ENCODE measurements at places on chromosomes 6 and 20.

DNA sequence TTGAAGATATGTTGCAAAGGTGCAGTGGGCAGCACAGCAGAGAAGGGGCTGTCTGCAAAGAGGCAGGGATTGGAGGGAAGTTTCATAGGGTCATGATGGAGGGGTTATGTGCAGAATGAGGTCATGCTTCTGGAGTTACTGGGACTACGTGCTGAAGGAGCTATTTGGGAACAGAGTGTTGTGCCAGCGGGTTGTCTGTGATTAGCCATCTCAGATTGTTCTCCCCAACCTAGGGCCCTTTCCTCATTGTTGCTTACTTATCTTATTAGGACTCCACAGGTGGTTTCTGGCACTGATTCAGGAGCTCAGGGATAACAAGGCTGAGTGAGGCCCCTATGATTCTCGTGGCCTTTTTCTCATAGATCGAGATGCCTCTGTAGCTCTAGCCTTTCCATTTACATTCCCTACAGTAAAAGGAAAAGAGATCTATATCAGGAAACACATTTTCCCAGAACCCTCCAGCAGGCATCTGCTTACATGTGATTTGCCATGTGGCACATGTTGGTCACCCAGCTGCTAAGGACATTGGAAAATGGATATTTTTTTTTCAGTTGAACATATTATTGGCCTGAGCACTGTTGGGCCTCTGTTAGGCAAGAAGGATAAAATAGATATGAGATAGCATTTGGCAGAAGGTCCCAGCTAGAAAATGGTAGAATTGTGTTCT is 429.6 kb upstream of the PLCB4 start:
- DNase-seq: no peak

DNA sequence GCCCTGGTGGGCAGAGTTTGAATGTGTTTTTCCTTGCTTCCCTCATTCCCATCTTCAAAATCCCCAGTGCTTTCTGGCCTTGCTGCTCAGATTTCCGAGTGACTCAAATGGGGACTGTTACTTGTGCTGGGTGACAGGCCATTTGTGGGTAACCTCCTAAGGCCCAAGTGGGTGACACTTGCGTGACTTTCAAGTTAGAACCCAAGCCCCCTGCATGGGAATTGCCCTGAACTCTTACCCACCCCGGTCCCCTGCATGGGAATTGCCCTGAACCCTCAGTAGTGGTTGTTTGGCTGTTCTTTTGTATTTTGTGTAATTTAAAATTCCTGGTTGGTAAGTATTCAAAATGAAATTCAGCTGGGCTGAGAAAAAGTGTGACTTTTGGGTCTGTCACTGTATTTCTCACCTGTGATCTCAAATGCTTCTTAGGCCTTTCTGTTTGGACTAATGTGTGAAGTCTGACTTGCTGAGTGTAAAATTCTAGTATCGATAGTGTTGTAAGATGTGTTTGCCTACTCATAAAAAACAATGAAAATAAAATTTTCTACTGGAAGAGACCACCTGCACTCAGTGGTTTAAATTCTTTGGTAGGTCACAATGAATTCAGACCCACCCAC is 12.4 kb upstream of the RBM38 start:
- DNase-seq: no peak

- no peak for DNase-seq
These were observed 34.5 kb upstream of the PCMTD2 start for GRCh38 chr20:64220891-64221527.

DNA sequence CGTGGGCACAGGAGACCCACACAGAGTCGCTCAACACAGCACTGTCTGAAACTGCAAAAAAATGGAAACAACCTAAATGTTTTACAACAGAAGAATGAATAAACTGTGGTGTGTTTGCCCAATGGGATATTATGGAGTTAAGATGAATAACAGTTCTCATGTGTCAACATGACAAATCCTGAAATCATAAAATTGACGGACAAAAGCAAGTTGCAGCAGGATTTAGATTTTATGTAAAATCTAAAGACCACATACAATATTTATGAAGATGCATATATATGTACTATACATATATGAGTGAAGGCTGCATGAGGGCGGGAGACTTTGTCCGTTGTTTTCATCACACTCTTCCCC is 79.7 kb downstream of the GRM4 start:
- no peak for DNase-seq

GRCh38 chr20:57283860-57284259 is 17.4 kb upstream of the BMP7 start:
- no peak for DNase-seq

GRCh38 chr6:33313709-33314514 is at the start of gene TAPBP:
TAPBP (minus strand) TSS chr6:33314078; CDS start chr6:33314041, 37 bp downstream.
- DNase-seq: peak; percentile 85

GRCh38 chr6:10414756-10415616 is at the start of gene TFAP2A:
TFAP2A (minus strand) TSS chr6:10415074; CDS start chr6:10414991, 83 bp downstream.
- no peak for DNase-seq

- no peak for DNase-seq
These were observed 225.3 kb downstream of the KHDC1L start for GRCh38 chr6:72999995-73000394.

DNA sequence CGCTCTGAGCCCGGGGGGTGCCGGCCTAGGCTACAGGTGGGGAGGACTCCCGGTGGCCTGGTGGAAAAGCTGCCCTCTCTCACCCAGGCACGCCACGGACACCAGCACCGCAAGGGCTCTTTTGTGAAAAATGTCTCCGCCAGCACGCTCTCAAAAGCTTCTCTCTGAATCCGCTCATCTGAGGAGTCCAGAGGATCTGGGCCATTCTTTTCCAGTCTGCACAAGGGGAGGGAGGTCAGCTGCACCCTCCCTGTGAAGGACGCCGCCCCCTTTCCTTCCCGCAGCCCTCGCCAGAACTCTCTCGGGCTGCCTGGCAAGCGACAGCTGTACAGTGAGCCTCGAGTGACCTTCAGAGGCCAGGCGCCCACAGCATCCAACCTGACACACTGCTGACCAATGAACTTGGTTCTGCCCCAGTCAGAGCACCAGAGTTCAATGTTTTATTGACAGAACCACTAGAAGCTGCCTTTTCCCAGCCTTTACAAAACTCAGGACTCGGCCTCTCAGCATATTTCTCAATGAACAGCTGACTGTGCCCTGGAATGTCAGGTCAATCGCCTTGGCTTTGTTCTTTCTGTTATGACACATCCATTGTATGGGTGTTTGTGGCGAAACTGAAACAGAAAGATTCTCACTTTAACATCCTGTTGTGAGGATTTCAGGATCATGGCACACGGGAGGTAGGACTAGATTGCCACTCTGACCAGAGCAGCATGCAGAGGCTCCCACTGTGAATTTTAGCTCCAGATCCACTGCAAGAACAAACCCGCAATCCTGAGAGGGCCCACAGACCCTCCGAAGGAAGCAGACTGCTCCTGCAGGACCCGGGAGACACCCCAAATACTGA is 26.7 kb downstream of the SERPINB9 start:
- no peak for DNase-seq

DNA sequence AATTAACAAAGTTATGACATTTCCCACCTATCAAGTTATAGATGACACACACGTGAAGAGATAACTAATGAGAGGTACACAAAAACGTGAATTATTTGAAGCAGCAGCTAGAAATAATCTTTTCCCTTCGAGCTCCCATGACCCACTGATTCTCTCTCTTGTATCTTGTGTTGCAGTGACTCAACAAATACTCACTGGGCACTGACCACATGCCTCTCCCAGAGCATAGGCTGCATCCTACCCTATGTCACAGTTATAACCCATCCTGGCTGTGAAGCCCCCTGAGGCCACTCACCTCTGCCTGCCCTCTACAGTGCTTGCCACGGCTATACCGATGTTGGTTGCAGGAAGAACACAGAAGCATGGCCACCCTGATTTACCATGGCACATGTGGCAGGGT is 91.8 kb downstream of the INSM1 start:
- DNase-seq: no peak

- DNase-seq: no peak
These were observed 30.1 kb downstream of the OR2B6 start for GRCh38 chr6:27986928-27987725.

- no peak for DNase-seq
These were observed 71.5 kb upstream of the HDAC2 start for GRCh38 chr6:114042267-114043016.

- no peak for DNase-seq
These were observed 36.6 kb upstream of the FAM50B start for GRCh38 chr6:3812596-3812995.

DNA sequence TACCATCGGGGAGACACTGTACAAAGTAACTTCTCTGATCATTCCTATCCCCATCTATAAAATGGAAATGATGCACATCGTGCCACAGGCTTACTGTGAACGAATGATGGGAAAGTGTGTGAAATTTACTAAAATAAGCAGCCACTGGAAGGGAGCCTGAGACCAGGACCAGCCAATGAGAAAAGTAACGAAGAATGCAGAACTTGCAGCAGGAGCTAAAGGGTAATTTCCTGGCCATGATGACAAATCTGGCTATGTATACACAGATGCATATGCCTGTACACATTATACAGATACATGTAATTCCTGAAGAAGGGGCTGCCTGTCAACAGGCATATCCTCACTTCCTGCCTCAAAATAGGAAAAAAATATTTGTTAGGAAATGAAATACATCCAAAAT is 47.4 kb downstream of the GMDS start:
- no peak for DNase-seq

DNA sequence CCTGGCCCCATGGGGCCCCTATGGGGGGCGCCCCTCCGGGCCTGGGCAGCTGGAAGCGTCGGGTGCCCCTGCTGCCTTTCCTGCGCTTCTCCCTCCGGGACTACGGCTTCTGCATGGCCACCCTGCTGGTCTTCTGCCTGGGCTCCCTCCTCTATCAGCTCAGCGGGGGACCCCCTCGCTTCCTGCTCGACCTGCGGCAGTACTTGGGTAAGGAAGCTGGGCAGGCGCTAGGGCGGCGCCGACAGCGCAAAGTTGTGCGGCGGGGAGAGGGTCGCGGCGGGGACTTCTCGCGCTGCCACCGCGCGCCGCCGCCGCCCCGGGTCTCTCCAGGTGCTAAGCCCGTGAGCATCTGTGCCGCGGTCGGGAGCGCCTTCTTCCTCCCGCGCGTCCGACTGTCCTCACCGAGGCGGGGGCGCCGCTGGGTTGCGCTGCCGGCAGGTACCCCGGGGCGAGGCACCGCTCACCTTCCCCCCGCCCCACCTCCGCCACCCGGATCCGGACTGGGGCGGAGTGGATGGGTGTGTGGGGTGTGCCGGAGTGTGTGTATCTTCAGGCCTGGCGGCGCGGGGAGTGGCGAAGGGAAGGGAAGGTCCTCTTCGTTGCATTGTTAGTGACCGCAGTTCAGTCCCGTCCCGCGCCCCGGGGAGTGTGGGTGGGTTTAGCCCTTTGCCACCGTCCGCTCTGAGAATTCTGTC is 788 bp downstream of the UST start:
- peak; percentile 59 for DNase-seq

DNA sequence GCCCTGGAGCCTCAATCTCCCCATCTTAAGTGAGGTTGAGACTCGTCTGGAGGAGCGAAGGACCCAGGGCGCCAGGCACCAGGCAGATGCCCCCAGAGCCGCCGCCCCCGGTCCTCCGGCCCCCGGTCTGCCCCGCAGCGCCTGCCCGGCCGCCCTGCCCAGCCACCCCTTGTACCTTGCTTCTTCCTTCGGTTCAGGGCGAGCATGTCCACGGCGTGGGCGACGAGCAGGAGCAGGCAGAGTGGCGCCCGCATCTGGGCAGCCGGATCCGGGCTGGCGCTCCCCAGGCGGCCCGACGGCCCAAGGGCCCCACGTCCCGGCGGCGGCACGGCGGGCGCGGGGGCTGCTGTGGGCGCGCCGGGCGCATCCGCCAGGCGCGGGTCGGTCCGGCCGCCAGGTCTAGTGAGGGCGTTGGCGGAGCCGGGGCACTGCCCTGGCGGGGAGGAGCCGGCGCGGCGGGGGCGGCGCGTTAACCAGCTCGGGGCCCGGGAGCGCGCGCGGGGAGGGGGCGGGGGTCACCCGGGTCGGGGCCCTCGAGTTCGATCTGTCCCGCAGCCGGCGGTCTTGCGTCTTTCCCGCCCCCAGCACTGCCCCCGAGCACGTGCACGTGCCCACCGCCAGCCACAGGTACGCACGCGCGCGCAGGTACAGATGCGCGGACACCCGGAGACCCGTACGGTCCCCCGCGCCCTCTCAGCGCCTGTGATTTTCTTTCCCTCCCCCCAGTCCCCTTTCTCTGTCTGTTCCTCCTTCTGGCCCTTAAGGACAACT is at the start of gene RSPO4:
Gene RSPO4 (minus strand): TSS at position 401 of the 771 bp plus-strand sequence. CDS start 147 bp downstream, at position 254.
- DNase-seq: no peak

GRCh38 chr6:71544028-71544427 is 255.4 kb downstream of the OGFRL1 start:
- no peak for DNase-seq

- peak; percentile 86 for DNase-seq
These were observed 57.9 kb upstream of the MAP7 start for GRCh38 chr6:136607932-136608772.

- DNase-seq: no peak
These were observed 15.3 kb downstream of the PPARD start for GRCh38 chr6:35357677-35358076.

DNA sequence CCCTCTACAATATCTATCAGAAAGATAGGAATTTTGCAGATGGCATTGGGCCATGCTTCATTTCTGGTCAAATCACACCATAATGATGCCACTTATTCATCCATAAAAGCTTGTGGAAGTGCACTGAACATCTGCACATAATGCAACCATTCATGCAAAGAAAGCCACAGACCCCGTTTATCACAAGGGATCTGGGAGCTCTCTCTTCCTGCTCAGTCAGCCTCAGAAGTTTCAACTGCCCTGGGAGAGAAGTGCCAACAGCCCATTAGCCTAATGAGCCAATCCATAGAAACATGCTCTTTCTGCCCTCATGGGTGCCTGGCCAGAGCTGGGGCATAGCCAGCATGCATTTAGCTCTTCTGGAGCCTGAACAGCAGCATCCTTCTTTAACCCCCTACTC is 85.8 kb downstream of the SLC35F1 start:
- no peak for DNase-seq

- DNase-seq: peak; percentile 81
These were observed at the start of gene EHMT2 for GRCh38 chr6:31897612-31898382. EHMT2 (minus strand) TSS chr6:31897698; CDS start chr6:31897677, 21 bp downstream.

- DNase-seq: no peak
These were observed 397.1 kb downstream of the ARHGAP18 start for GRCh38 chr6:129312880-129313279.

DNA sequence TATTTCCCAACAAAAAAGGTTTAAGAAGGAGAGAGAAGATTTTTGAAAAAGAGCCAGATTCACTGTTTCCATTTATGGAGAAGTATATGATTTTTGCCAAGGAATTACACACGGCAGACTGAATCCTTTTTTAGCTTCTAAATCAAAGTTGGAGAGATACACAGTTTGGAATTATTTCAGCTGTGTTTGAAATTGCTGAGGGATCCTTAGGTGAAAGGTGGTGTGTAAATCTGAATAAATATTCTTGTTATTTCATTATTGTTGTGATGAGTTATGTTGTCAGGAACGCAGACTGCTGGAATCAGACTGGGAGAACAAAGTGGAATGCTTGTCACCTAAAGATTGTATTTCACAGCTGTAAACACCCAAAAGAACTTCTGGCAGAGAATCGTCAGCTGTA is 168.5 kb upstream of the AKIRIN2 start:
- DNase-seq: no peak

DNA sequence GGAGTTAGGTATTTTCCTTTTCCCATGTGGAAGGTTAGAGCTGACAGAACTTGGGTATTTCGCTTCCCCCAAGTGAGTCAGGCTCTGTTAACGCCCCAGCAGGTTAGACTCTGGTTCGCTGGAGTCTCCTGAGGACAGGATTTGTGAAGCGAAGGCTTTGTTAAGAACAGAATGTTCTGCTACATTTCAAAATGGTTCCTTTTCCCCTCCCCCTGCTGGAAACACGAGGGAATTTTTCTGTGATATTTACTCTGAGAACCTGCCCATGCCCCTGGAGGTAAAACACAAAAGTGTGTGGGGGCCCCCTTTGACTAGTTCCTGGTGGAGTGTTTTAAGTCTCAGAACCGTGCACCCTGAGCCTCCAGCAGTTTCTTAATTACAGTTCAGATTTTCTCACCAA is 731.4 kb upstream of the CITED2 start:
- DNase-seq: no peak
